Right lobe of liver (tissue), 6 donors: ENCODE measurements at places on chromosomes 3 and 15. TPM values are rescaled to one million over a fixed set of nuclear protein-coding genes. Genes with fewer than 3 reads are reported as not detected.

GRCh38 chr3:23945663-23945912 is 502 bp downstream of the NR1D2 start:
- peak overlapping the region; percentile 96 for H3K27ac ChIP-seq
- H3K36me3 ChIP-seq, result no peaks in the 10 kb centered on the region
- no peaks in the 10 kb centered on the region for H3K27me3 ChIP-seq
- peak overlapping the region; percentile 82 for H3K4me3 ChIP-seq
- DNase-seq, result no peak

DNA sequence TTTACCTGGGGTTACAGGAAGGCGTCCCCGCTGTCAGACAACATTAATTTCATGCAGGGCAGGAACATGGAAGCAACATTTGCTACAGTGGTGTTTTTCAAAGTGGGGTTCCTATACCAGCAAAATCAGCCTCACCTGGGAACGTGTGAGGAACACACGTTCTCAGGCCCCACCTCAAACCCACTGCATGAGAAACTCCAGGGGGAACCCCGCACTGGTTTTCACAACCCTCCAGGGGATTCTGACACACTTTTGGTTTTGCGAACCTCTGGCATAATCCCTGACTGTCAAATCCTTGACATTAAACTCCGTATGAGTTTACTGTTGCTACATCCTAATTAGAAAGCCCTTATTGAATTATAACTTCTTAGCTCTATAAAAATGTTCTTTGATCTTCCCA is 127.7 kb downstream of the LRRK1 start:
- no peaks in the 10 kb centered on the region for H3K4me1 ChIP-seq
- no peak overlapping the region for H3K27ac ChIP-seq
- no peak overlapping the region for H3K4me3 ChIP-seq
- H3K36me3 ChIP-seq, result no peaks in the 10 kb centered on the region
- H3K27me3 ChIP-seq, result no peaks in the 10 kb centered on the region
- DNase-seq, result no peak

GRCh38 chr15:44092221-44092620 is 102.8 kb downstream of the FRMD5 start:
- no peaks in the 10 kb centered on the region for H3K27me3 ChIP-seq
- H3K4me1 ChIP-seq, result peaks cover 9% of the 10 kb centered on the region
- H3K27ac ChIP-seq, result no peak overlapping the region

DNA sequence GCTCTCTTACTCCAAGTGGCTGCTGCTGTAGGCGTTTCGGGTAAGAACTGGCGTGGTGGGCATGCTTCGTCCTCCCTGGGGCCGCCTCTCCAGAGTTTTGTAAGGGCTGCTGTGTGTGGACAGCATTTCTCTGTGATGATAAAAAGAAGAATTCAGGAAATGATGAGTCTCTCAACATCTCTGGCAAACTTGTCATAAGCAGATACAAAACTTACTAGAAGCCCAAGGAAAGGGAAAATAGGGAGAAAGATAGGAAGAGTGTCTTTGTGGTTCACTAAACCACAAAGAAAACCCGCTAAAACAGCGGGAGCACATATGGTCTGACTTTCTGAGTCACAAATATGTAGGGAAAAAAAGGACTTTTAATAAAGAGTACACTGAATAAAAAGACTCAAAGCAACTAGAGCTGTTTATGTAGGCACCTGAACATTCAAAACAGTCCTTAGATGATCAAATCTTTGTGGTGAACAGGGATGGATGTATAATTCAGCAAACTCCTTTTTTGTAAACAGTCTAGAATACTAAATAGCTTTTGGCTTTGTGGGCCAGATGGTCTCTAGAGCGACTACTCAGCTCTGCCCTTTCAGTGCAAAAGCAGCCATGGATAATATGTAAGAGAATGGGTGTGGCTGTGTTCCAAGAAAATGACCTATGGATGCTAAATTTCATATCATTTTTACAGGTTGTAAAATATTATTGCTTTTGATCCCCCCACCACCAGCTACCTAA is 60.4 kb upstream of the LMOD3 start:
- H3K36me3 ChIP-seq, result peaks cover 52% of the 10 kb centered on the region
- no peaks in the 10 kb centered on the region for H3K27me3 ChIP-seq

DNA sequence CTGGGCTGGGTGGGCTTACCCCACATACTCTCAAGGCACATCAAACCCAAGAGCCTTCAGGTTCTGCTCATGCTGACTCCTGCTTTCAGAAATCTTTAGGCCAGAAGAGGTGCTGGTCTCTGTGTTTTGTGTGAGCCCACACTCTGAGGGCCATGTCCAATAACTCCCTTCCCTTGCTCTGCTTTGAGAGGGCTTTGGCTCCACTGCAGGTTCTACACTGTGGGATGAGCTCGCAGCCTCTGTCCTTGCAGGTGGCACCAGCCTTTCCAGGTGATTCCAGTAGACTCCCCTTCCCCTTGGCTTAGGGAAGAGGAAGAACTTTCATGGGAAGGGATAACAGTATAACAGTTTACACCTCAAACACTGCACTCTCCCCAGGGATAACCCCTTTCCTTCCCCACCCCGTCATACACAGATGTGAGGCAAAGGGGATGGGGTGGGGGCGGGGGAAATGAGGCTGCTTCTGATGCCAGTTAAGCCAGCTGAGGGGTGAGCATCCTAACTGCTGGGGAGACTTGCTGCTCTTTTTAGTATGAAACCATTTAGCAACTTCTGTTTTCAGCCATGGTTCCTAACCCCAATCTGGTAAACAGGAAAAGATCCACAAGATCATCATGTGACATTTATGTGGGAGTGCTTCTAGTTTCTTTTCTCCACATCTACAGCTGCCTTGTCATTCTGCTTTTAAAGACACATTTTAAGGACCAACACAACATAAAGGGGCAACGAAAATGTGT is 262.4 kb downstream of the SLC9A9 start:
- no peak overlapping the region for H3K27ac ChIP-seq
- no peaks in the 10 kb centered on the region for H3K27me3 ChIP-seq
- H3K36me3 ChIP-seq, result no peaks in the 10 kb centered on the region
- DNase-seq, result no peak
- H3K4me1 ChIP-seq, result no peaks in the 10 kb centered on the region

GRCh38 chr15:37793851-37794250 is 140.6 kb upstream of the TMCO5A start:
- H3K4me3 ChIP-seq, result no peak overlapping the region
- DNase-seq, result no peak
- no peaks in the 10 kb centered on the region for H3K27me3 ChIP-seq
- H3K36me3 ChIP-seq, result no peaks in the 10 kb centered on the region
- peaks cover 12% of the 10 kb centered on the region for H3K4me1 ChIP-seq

DNA sequence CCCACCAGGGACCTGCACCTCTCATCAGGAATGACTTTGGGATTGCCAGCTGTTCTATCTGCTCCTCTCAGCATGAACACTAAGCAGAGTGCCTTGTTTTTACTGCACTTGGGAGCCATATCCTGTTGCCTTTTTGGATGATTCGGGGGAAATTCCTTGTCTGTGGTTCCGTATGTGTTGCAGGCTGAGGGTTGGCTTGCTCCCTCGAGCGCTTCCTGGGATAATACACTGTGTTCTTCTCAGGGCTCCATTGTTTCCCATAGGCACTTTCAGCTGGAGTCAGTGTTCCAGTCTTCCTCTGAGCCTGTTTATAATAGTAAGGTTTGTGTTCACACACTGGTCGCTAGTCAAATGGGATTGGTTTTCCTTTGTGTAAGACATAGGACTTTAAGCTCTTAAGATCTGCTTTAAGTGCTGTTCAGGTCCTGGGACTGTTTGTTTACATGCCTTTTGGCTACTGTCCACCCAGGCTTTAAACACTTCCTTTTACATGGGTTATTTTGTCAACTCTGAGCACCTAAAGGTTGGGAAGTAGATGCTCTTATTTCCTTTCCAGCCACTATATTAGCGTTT is 23.4 kb downstream of the BOC start:
- H3K4me1 ChIP-seq, result no peaks in the 10 kb centered on the region
- H3K27me3 ChIP-seq, result no peaks in the 10 kb centered on the region
- H3K27ac ChIP-seq, result no peak overlapping the region
- DNase-seq, result no peak
- H3K4me3 ChIP-seq, result no peak overlapping the region

DNA sequence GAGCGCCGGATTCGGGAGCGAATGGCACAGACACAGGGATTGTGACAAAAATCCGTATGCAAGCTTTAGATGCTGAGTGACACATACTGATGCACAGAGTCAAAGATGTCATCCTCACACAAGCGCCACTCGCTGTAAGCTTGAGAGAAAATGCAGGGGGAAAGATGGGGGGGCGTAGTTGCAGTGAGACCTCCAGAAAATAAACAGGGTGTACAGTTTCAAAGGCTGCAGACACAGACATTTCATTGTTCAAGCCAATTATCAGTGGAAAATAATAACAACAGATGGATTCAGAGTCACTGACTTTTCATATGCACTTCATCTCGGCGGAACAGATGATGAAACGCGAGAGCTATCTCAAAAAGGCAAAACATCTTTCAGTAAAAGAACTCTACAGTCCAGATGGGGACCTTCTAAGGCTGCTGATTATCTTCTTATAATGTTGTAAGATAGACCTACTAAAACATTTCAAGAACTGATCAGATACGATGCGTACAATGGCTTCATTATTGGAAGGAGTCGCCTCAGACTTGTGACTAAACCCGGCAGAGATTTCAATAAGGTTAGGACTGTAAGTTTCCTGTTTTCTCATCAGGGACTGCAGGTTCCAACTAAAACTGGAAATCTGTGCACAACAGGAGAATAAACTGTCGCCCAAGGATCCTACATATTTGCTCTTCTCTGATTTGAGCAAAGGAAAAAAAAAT is 275.4 kb downstream of the FOXP1 start:
- no peaks in the 10 kb centered on the region for H3K36me3 ChIP-seq
- no peaks in the 10 kb centered on the region for H3K27me3 ChIP-seq
- H3K27ac ChIP-seq, result no peak overlapping the region
- no peak overlapping the region for H3K4me3 ChIP-seq

GRCh38 chr3:128319741-128320141 is 146.9 kb downstream of the DNAJB8 start:
- no peaks in the 10 kb centered on the region for H3K36me3 ChIP-seq
- DNase-seq, result peak; percentile 83
- H3K27ac ChIP-seq, result no peak overlapping the region
- no peaks in the 10 kb centered on the region for H3K27me3 ChIP-seq
- H3K4me3 ChIP-seq, result no peak overlapping the region

- no peak overlapping the region for H3K4me3 ChIP-seq
- no peaks in the 10 kb centered on the region for H3K27me3 ChIP-seq
- peaks cover 11% of the 10 kb centered on the region for H3K4me1 ChIP-seq
- no peak overlapping the region for H3K27ac ChIP-seq
- no peaks in the 10 kb centered on the region for H3K36me3 ChIP-seq
- no peak for DNase-seq
These were observed 13.8 kb upstream of the TMC3 start for GRCh38 chr15:81387621-81388435.

GRCh38 chr3:139577909-139578308 is 38.4 kb upstream of the RBP1 start:
- H3K27me3 ChIP-seq, result no peaks in the 10 kb centered on the region
- H3K36me3 ChIP-seq, result no peaks in the 10 kb centered on the region
- H3K4me3 ChIP-seq, result no peak overlapping the region

DNA sequence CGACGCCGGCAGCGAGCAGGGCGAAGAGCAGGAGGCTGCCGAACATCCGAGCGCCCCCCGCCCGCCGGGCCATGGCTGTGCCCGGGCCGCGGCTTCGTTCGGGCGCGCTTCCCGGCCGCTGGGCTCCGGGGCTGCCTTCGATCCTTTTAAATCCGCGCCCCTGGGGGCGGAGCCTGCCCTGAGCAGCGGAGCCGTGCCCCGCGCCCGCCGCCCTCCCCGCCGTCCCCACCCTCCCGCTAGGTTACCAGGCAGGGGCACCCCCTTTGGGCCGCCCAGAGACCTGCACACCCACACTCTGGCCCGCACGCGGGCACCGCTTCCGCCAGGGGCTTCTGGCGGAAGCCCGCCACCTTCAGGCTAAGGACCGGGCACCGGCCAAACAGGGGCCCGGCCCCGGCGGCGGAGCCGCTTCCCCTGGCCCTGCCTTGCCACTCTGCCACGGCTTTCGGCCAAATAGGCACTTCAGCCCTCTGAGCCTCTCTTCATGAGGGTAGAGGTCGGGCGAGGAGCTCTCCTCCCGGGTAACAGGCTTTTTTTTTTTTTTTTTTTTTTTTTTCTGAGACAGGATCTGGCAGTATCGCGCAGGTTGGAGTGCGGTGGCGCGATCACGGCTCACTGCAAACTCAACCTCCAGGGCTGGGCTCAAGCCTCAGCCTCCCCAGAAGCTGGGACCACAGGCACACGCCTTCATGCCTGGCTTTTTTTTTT is at the start of gene NMB:
Gene NMB (minus strand): TSS at position 120 of the 708 bp plus-strand sequence. CDS start 47 bp downstream, at position 73.
- DNase-seq, result peak; percentile 83
- H3K4me3 ChIP-seq, result peak within 1 kb of the TSS; percentile 32
- H3K36me3 ChIP-seq, result no peaks in the 10 kb centered on the region
- H3K4me1 ChIP-seq, result no peaks in the 10 kb centered on the region

GRCh38 chr15:88617031-88617722 is 4.0 kb upstream of the AEN start:
- H3K27ac ChIP-seq, result no peak overlapping the region
- H3K36me3 ChIP-seq, result no peaks in the 10 kb centered on the region
- DNase-seq, result no peak
- no peak overlapping the region for H3K4me3 ChIP-seq
- H3K27me3 ChIP-seq, result no peaks in the 10 kb centered on the region

DNA sequence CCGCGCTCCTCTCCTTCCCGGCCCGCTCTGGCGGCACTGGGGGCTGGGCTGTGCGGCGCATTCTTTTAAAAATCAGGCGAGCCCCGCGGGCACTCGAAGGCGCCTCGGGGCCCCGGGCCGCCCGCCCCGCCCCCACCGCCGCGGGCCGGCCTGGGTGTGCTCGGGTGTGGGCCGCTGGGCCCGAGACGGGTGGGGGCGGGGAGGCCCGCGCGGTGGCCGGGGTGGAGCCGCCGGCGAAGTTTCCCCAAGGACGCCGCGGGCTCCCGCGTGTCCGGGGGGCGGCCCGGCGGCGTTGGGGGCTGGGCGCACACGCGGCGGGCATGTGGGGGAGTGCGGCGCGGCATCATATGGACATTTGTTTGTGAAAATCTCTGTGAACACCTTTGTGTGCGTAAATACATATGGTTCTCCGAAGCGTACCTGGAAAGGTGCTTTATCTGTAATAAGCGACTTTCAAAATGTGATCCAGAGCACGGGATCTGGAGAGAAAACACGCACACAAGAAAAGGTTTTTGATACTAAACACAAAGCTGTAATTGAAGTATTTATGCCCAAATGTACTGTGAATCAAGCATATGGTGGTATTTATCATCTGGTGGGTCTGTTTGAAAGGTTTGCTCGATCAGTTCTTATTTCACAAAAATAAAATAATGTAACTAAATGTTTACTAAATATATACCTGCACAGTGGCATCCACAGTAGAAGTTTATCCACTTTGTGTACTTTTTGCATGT is 612 bp upstream of the TBL1XR1 start:
- DNase-seq, result peak; percentile 76
- no peaks in the 10 kb centered on the region for H3K27me3 ChIP-seq
- H3K4me3 ChIP-seq, result peak overlapping the region; percentile 39
- H3K27ac ChIP-seq, result peak overlapping the region; percentile 63

GRCh38 chr3:104514371-104514770 is 852.3 kb upstream of the ALCAM start:
- no peak overlapping the region for H3K27ac ChIP-seq
- H3K4me1 ChIP-seq, result no peaks in the 10 kb centered on the region
- DNase-seq, result no peak
- H3K36me3 ChIP-seq, result no peaks in the 10 kb centered on the region
- no peak overlapping the region for H3K4me3 ChIP-seq

The CHST2 gene
- total RNA-seq, result 1.1 TPM

The NTRK3 gene
- total RNA-seq, result 0.43 TPM

The TMEM207 gene
- total RNA-seq, result not detected

The GLDN gene
- total RNA-seq, result 0.49 TPM

The TRA2B gene
- total RNA-seq, result 65.1 TPM

The C3orf85 gene
- total RNA-seq, result 12.6 TPM

The NANOGP8 gene
- not detected for total RNA-seq

The SLC24A5 gene
- total RNA-seq, result not detected

The PLCL2 gene
- total RNA-seq, result 4.6 TPM

The SST gene
- total RNA-seq, result not detected

The LCTL gene
- not detected for total RNA-seq

The TIMMDC1 gene
- 47.1 TPM for total RNA-seq

The LDHAL6B gene
- not detected for total RNA-seq
